ENCODE measurements at places on chromosomes 5 and 9.

GRCh38 chr9:35691334-35691650, 1.6 kb upstream of the TPM2 start:
- DNase-seq: no peak

DNA sequence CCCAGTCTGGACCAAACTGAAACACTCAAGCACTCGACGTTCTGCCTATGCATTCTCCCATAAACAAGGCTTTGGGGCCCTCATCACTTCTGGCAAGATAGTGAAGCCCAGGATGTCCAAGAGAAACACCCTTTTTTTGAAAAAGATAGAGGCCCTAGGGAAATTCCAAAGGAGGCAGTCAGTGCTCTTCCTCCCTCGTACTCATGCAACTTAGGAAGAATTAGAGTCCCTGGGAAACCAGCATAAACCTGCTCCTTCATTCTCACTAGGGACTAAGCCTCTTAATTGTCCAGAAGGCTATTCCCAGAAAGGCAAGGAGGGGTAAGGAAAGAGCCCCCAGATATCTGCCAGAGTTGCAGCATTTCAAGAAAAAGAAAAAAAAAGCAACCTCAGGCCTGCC, 7.8 kb upstream of the RUSC2 start:
- no peak for DNase-seq

DNA sequence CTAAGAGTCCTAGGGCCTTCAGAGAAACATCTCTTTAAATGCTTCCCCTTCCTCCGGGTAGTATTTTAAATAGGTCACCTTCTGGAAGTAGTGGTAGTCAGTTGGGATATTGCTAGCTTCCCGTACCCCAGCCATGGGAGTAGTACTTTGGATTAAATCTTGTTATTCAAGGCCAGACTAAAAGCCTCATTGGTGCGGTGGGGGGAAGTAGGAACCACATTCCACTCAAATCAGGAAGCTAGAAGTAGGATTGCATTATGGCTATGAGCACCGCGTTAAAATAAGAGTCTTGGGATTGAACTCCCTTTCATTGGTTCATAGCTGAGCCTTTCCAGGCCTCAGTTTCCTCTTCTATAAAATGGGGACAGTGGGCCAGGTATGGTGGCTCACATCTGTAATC, 6.7 kb downstream of the KCNIP1 start:
- DNase-seq: no peak

DNA sequence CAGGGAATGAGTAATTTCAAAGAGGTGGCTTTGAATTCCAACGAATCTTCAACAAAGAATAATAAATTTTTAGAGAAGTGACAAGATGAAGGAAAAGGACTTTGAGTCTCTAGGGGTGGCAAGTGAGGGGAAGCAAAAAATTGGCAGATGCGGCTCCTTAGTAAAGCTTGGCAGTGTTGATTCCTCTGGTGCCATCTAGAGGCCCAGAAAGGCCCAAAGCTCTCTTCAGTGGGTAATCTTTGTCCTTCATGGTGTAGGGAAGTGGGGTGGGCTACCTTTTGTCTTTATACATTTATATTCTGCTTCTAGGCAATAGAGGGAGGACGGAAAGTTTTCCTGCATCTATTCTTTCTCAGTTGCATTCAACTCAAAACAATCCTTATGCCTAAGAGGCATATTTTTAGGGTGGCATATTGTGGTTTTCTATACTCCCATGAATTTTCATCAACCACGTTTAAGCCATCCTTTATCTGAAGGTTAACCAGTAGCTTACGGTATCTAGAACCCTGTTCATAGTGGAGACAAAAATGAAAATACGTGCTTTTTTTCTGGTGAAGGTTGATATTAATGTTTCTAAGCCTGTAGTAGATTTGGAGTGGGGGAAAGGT, 17.5 kb upstream of the ROPN1L start:
- DNase-seq: peak; percentile 48

DNA sequence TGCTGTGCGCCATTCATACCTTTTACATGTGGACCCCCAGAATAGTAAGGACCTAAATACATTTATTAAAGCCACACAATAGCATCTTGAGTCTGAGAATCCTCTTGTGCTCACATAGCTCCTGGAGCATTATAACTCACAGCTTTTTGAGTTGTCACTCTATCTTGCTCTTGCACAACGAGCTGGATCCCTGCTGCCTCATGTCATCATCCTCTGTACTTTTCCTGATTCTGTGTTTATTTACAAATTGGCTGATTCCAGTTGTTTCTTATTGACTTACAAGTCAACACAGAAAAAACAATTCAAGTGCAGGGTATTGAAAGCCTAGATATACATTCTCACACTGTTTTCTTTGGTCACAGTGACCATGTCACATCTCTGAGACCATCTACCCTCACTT, 112.9 kb downstream of the SLC1A3 start:
- no peak for DNase-seq

GRCh38 chr9:96137671-96138429, 164.1 kb downstream of the HSD17B3 start:
- DNase-seq: no peak
